ENCODE measurements at places on chromosomes 16 and 17.

- no peak for DNase-seq
Measured at GRCh38 chr17:79341222-79341780, 266.7 kb downstream of the ENGASE start.

GRCh38 chr16:55179411-55179810, 144.6 kb upstream of the IRX6 start:
- no peak for DNase-seq

- DNase-seq = no peak
Measured at GRCh38 chr16:8569650-8570346, 20.5 kb downstream of the TMEM114 start.

DNA sequence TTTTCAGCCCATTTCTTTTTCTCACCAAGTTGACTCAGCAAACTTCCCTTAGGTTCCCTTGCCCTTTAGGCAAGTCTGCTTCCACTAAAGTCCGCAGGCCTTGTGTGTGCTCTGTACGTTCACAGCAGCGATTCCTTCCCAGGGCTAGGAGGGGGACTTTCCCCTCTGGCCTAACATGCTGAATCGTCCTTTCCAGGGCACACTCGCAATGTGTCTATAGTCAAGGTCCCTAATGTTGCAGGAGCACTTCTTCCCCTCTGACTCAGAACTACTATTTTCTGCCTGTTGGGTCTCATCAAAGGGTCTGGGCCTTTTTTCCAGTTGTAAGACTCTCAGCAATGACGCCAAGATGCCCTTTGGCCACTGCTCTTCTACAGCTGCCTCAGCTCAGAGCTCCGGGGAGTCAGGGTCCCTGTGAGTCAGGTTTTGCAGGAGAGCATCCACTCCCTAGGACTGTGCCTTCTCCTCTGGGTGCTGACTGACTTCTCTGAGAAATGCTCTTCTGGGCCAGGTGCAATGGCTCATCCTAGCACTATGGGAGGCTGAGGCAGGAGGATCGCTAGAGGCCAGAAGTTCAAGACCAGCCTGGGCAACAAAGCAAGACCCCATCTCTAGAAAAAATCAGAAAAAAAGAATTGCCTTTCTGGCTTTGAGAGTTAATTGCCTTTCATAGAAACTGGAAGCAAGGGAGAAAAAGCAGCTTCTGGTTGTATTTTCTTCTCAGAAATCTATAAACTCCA, 64.4 kb upstream of the TBX2 start:
- DNase-seq = no peak

DNA sequence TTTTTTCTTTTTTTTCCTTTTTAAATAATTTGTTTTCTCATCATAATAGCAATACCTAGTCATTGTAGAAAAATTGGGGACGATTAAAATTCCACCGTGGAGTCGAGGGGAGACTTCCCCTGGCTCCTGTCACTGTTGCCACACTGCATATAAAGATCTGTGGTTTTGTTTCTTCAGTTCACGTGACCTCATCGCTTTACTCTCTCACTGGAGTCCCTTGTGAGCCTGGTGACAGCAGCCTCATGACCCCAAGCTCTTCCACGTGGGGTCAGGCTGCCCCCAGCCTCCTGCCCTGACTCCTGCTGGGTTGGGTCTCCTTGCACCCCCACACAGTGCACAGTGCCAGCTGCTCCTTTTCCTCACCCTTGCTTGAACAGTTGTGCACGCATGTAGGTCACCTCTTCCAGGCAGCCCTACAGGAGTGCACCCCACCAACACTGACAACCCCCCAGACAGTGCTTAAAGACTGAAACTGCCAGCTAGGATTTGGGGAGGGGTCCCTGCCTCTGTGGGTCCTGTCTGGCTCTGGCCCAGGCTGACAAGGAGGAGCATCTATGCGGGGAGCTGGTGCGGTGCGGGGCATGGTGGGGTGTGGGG, 7.3 kb upstream of the METRNL start:
- DNase-seq = no peak

DNA sequence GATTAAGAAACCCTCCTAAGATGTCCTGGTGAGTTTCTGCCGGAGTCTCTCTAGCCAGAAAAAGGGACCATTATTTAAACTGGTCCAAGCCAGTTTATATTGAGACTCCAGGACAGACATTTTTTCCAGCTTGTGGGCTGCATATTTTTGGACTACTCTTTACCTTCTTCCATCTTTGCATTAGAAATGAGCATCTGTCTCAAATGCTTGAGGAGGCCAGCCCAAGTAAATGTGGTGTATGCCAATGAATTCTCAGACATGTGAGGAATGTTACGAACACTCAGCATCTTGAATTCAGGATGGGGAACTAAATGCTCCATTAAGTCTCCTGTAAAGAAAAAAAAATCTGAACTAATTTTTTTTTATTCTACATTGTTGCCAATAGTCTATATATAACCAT, 18.4 kb downstream of the TUBD1 start:
- no peak for DNase-seq

- no peak for DNase-seq
Measured at GRCh38 chr17:28916302-28916934, 13.5 kb upstream of the DHRS13 start.

- no peak for DNase-seq
Measured at GRCh38 chr17:31573861-31574260, 182.4 kb downstream of the RAB11FIP4 start.

- peak; percentile 11 for DNase-seq
Measured at GRCh38 chr17:5355421-5356129, 63.9 kb downstream of the NUP88 start.

DNA sequence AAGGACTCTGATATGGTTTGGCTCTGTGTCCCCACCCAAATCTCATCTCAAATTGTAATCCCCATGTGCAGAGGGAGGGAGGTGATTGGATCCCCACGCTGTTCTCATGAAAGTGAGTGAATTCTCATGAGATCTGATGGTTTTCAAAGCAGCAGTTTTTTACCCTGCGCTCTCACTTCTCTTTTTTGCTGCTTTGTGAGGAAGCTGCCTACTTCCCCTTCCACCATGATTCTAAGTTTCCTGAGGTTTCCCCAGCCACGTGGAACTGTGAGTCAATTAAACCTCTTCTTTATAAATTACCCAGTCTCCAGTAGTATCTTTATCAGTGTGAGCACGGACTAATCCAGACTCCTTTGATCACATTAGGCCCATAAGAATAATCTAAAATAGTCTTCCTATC, 719.7 kb upstream of the CDH8 start:
- DNase-seq = no peak

DNA sequence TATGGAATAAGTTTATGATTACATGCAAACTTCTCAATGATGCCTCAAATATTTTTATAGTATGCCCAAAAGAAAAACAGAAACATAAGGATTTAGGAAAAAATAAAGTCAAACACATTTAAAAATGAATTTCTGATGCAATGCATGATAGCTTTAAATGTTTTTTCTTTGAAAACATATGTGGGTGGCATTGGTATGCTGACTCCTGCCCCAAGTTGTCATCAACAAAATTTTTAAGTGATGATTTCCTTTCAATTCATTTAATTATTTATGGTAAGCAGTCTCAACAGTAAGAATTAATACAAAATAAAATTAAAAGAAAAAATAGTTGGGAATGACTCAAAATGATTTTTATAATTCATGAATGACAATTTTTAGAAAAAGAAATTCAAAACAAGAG, 104.9 kb downstream of the CEP112 start:
- peak; percentile 34 for DNase-seq

GRCh38 chr16:12341966-12342365, 365.4 kb downstream of the SNX29 start:
- DNase-seq = no peak

DNA sequence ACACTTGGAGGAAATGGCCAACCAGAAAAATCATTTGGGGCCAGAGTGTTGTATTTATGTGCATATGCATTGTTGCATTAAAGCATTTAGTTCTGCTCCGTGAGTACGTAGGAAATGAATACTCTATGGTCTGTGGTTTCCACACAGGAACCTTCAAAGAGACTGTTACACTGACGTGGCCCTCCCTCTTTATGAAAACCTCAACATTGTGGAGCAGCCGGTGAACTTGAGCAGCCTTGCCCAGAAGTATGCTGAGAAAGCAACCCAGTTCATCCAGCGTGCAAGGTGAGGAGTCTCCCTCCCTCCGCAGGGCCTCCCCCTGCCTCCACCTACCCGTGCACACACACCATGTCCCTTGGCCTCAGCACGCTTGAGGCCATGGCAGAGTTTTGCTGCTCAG, 65.2 kb downstream of the ARSG start:
- DNase-seq = peak; percentile 38

- no peak for DNase-seq
Measured at GRCh38 chr17:61476476-61477203, 24.4 kb downstream of the TBX4 start.

DNA sequence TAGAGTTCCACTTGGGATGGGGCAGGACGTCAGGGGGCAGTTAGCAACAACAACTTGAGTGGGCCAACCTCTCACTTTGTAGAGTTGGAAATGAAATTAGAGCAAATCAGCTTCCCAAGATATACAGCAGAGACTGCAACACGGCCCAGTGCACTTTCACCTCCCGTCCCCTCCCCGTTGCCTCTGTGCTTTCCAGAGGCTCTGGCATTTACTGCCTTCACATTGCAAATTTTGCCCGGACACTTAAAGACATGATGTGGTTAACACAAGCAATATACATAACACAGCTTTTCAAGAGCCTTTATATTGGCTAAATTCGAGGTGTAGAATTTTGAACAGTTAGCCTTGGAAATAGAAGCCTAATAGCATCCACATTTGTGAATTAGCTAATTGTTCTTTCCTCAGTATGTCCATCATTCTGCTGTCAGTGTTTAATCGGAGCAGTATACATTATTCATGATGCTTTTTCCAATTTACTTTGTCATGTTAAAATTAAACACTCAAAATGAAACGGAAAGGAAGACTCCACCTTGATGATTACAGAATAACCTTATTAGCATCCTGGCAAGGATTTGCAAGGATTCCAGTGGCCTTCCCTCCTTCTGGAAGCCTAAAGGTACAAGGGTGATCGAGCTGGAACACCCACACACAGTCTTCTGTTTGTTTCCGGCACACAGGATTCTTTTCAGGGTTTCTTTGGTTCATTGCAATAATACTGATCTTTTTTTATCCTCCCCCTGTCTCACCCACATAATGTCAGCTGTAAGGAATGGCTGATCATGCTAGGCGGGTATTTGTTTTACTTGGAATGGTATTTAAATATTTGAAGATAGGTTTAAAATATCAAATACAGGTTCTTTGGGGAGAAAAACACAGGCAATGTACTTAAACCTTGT, 190.9 kb upstream of the CACNG5 start:
- no peak for DNase-seq

DNA sequence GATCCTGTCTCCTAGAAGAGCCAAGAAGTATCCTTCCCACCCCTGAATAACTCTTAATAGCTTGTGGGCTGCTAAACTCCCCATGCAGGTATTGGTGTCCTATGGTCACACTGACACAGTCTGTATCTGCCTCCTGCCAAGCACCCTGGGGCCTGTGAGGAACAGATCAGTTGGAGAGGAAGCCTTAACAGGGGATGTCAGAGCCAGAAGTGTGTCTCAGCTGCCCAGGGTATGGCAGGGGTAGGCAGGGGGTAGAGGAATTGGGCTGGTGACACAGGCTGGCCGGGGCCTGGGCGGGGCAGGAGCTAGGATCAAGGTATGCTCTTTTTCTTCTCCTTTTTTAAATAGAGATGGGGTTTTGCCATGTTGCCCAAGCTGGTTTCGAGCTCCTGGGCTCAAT, 44.7 kb downstream of the DDX19A start:
- DNase-seq = no peak

GRCh38 chr16:3804426-3805016, 76.0 kb downstream of the CREBBP start:
- DNase-seq = no peak

DNA sequence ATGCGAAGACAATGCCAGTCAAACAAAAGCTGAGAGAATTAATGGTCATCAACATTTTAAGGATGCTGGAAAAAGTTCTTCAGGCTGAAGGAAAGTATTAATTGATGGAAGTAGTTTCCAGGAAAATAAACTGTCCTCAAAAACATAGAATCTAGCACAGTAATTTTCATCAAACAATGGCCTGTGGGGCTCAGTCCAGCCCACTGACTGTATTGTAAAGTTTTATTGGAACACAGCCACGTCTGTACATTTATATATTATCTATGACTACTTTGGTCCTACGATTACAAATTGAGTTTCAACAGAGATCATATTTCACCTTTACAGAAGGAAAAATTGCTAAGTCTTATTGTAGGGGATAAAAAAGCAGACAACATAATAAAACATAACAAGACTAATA, 484.5 kb downstream of the KCNJ2 start:
- no peak for DNase-seq

GRCh38 chr17:14353861-14354474, 53.1 kb downstream of the HS3ST3B1 start:
- DNase-seq = peak; percentile 46

GRCh38 chr16:10666291-10666690, 28.4 kb downstream of the TEKT5 start:
- DNase-seq = no peak

GRCh38 chr17:30716461-30717290, 107.8 kb downstream of the CRLF3 start:
- no peak for DNase-seq

- DNase-seq = peak; percentile 30
Measured at GRCh38 chr16:82149536-82149935, 20.5 kb downstream of the MPHOSPH6 start.

DNA sequence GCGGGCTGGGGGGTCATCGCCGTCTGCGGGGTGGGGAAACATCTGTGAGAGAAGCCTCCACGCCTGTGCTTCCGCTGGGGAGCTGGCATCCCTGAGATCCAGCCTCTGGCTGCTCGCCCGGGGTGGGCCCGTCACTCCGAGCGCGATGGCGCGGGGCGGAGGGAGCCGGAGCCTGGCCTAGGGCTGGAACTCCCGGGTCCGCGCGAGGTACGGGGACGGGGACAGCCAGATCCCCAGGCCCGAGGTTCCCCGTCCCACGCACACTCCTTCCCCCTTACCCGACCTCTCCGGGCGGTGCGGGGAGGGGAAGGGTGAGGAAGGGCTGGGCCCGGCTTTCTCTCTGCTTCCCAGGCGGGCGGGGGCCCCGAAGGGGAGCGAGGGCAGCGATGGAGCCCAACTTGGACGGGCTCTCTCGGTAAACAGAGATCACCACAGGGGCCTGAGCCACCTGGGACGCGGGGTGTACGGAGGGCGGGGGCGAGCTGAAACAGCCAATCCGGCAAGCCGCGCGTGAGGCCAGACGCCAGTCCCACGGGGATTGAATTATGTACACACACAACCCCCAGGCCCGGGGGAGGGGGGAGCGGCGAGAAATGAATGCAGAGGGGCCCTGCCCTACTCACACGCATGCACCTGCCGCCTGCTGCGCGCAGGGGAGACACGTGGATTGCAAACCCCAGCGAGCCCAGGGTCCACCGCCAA, at the start of gene SLC16A11:
TSS of gene SLC16A11 (minus strand) at position 596 of the 702 bp plus-strand sequence. CDS start at position 17, 579 bp downstream.
- no peak for DNase-seq

DNA sequence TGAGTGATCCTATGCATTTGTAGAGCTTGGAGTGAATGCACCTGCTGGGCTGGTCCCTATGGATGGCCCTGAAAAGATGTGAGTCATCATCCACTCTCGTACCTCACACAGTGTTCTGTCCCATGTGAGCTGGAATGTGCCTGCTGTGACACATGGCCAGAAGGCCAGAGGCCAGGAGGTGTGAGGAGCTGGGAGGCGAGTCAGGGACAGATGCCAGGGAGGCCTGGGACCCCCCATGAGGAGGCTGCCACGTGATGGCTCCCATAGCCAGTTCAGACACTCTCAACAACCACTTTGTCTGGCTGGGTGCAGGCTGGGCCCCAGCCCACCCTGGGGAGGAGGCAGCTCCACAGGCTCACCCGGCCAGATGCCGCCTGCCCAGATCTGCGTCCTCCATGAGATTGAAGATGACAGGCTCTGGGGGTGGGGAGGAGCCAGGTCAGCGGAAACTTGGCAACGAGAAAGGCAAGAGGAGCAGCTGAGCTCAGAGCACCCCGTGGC, 168.8 kb downstream of the C16orf78 start:
- no peak for DNase-seq

GRCh38 chr16:76213860-76214259, 63.3 kb upstream of the CNTNAP4 start:
- no peak for DNase-seq

GRCh38 chr17:82795615-82796014, 43.8 kb downstream of the TBCD start:
- DNase-seq = no peak
